Thoracic aorta endothelial cell (primary cell): ENCODE measurements at places on chromosomes 3 and 15. TPM values are rescaled to one million over a fixed set of nuclear protein-coding genes. Genes with fewer than 3 reads are reported as not detected.

Gene LEKR1
- total RNA-seq: 0.40 and 0.86 TPM in 2 replicates

Gene IRAK2
- 22.1 and 24.8 TPM in 2 replicates for total RNA-seq

Gene PLA1A
- 0.13 and 0.22 TPM in 2 replicates for total RNA-seq

Gene B3GALNT1
- total RNA-seq: 37.4 and 47.7 TPM in 2 replicates

Gene GOLGA8J
- not detected in 2 replicates for total RNA-seq
